ENCODE measurements at places on chromosomes 2 and 18.

- DNase-seq: no peak
Observed at GRCh38 chr18:53886058-53886457, 338.4 kb downstream of the MBD2 start.

- DNase-seq: no peak
Observed at GRCh38 chr18:75154259-75154658, 54.7 kb downstream of the PTGR3 start.

GRCh38 chr2:124814968-124815745, 790.1 kb downstream of the CNTNAP5 start:
- DNase-seq: no peak

DNA sequence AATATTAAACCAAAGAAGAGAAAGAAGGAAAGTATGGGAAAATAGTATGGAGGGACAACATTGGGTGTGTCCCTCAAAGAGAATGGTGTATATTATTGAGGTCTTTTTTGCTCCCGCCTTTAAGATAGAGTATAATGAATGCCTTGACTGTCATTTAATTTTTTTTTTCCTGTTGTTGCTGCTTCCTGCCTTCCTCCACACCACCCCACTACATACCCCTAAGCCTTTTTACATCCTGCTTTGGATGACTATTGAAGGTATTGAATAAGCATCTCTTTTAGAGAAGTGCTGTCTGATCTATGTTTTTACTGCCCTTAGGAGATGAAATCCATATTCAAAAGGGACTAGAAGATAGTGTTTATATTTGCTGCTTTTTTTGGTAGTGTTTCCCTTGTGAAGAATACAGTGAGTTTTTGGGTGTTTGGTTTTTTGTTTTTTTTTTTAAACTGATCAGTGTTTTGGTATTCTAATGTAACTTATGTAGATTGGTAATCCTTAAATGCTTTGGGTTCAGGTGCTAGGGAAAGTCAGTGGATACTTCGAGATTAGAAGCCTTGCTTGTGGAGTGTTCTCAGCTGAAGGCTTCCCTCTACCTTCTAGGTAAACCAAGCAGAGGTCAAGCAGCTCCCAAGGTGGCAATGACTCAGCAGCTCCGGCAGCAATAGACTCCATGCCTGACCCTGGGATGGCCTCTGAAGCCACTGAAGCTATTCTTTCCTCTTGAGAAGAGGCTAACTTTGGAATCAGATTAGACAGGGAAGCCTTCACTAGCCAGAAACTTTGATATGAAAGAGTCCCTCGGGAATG, 5.0 kb downstream of the FZD7 start:
- DNase-seq: no peak

GRCh38 chr18:30582078-30582477, 460.5 kb downstream of the DSC3 start:
- DNase-seq: no peak

DNA sequence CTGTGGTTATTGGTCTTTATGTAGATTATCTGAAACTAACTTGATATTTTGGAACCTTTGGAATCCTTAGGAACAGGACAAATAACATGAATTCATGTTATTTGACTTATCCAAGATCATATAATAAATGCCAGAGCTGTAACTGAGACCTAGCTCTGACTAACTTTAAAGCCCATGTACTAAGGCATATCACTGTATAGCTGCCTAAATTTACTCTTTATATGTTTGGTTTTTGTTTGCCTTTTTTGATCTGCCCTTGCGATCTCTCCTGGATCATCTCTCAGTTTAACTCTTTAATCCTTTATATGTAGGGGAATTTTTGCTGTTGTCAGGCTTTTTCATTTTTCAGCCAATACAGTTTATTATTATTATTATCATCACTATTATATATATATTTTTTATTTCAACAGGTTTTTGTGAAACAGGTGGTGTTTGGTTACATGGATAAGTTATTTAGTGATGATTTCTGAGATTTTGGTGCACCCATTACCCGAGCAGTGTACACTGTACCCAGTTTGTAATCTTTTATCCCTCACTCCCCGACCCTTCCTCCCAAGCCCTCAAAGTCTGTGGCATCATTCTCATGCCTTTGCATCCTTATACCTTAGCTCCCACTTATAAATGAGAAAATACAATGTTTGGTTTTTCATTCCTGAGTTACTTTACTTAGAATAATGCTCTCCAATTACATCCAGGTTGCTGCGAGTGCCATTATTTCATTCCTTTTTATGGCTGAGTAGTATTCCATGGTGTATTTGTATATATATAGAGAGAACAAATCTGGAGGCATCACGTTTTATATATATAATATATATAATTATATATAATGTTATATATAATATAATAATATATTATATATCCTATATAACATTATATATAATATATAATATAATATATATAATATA, 48.9 kb downstream of the APLF start:
- no peak for DNase-seq

DNA sequence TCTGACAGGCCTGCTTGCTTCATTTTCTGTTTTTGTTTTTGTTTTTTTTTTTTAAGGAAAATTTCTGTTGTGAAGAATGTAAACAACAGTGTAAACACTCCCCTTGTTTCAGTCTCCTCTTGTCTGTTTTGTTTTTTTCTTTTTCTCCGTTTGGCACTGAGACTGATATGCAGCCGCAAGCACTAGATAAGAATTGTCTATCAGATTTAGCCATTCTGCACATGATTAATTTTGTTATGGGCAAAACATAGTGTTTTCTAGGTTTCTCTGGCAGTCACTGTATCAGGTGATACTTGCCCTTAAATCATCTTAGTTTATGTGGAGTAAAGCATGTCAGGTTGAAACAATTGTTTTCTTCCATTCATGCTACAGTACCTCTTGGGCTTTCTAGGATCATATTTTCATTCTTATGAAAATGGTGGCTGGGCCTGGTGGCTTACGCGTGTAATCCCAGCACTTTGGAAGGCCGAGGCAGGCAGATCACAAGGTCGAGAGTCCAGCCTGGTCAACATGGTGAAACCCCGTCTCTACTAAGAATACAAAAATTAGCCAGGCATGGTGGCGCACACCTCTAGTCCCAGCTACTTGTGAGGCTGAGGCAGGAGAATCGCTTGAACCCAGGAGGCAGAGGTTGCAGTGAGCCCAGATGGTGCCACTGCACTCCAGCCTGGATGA, 12.9 kb upstream of the RBMS1 start:
- DNase-seq: no peak

DNA sequence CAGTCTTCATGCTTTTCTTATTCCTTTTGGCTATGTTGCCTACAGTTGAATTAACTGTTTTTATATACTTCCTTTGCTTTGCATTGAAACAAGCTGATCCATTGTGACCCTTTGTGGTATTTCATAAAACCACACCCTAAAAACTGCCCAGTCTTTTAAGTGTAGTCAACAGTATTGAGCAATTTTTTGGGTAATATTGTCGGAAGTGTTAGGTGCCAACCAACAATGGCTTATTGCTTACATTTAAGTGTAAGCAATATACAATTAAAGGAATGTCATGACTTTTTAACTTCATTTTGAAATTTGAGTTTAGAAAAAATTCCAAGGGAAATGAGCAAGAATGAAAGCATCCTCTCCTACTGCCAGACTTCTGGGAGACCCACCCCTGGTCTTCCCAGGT, 174.1 kb downstream of the NEDD4L start:
- no peak for DNase-seq

DNA sequence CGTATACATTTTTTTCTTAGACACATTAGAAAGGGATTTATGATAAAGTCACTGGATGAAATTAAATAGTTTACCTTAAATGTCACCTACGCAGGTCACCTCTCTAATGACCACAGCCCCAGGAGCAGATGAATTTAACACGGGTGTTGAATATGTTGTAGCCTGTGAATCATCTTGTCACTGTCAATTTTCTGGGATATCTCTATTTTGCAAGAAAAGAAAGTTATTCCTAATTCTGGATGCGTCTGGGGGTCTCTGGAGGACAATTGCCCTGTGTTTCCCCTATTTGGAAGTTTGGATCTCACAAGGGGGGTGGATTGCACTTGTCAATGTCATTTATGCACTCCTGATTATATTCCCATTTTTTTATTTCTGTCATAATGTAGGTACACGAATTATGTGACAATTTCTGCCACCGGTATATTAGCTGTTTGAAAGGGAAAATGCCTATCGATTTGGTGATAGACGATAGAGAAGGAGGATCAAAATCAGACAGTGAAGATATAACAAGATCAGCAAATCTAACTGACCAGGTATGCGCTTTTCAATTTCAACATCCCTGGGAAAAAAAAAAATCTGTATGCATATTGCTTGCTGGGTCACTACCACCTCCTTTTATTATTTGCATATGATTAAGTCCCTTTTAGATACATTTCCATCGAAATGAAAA, 7.7 kb downstream of the MEIS1 start:
- DNase-seq: no peak

DNA sequence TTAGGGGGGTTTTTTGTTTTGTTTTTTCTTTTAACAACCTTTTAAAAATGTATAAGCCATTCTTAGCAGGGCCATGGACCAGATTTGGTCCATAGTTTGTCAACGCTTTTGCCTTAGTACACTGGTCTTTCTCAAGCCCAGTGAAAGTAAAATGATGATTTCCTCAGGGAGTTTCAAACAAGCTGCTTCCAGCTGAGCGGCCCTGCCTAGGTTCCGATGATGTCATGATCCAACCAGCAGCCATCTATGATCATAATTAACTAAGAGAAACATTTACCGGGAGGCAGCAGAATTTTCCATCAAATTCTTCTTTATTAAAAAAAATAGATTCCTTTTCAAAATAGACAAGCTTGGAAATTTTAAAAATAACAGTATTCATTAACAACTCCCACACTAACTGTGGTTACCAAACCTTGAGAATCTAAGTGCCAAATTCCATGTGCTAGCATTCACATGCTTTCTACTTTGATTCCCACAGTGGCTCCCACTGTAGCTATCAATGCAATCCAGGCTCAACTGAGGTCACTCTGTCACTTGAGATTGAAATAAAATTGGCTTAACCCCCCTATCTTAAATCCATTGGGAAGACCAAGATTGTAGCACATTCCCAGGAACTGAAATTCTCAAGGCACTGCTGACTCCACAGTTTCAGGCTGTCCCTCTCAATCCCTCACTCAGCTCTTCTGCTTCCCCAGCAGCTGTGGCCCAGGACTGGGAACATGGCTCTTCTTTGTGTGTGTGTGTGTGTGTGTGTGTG, 148.9 kb downstream of the RNF152 start:
- DNase-seq: no peak

DNA sequence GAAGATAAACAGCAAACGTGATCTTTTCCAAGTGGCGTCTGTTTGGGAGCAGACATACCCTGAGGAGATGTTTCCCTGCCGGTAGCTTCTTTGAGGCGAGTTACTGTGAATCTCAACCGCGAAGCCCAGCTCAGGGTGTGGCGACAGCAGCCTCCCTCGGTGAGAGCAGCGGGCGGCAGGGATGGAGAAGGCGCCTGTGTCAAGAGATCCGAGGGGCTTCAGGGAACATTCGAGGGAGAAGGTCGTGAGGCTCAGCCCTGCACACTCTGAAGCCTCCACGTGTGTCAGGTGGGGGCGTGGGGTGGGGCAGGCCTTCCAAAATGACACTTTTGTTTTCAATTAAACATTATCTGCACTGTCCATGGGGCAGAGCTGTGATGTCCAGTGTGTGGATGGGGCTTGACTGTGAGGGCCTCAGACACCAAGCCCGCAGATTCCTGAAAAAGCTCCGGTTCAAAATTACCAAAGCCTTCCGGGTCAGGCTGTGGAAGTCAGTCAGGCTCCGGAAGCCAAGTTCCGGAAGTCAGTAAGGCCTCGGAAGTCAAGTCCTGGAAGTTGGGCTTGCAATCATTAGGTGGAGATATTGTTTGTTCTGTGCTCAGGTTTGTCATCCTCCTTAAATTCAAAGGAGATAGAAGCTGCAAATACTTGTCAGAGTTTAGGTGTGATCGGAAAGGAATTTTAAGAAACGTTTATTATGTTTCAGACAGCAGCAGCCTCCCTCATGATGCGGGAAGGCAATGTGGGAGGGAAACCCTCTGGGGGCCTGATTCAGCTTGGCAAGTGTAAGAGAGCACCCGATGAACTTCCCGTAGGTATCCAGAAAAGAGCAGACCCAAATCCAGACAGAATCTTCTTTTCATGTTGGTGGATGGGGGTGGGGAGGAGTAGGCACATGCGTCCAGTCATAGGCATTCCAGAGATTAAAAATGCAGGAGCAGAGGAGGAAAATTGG, 20.7 kb downstream of the SMIM21 start:
- no peak for DNase-seq

GRCh38 chr2:142557391-142557790, 320.1 kb upstream of the KYNU start:
- DNase-seq: no peak

GRCh38 chr18:70693246-70693645, 404.4 kb downstream of the SOCS6 start:
- DNase-seq: no peak

DNA sequence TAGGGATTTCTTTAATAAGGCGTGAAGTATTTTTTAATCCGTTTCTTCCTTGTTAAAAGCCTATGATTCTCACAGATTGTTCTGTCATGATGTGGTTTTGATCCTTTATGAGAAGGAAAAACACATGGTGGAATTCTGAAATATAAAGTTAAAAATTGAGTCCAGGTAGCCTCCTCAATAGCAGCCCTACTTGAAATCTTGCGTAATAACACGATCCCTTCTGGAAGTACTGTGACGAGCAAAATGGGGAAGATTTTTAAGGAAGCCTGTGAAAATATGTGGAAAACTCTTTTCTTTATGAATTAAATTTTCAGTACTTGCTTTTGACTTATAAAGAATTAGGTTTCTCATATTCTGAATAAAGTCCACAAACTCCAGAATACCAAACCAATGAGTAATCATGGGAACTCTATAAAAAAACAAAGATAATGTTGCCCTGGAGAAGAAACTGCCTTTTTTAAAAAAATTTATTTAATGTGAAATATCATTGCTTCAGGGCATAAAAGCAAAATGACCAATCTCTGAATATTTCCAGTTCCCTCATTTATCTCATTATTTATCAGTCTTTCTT, 476.4 kb upstream of the ZEB2 start:
- DNase-seq: no peak

- no peak for DNase-seq
Observed at GRCh38 chr2:177964892-177965291, 107.7 kb downstream of the PDE11A start.

GRCh38 chr2:128415779-128416061, 97.1 kb upstream of the HS6ST1 start:
- DNase-seq: no peak

GRCh38 chr2:128505150-128505490, 186.5 kb upstream of the HS6ST1 start:
- DNase-seq: no peak

DNA sequence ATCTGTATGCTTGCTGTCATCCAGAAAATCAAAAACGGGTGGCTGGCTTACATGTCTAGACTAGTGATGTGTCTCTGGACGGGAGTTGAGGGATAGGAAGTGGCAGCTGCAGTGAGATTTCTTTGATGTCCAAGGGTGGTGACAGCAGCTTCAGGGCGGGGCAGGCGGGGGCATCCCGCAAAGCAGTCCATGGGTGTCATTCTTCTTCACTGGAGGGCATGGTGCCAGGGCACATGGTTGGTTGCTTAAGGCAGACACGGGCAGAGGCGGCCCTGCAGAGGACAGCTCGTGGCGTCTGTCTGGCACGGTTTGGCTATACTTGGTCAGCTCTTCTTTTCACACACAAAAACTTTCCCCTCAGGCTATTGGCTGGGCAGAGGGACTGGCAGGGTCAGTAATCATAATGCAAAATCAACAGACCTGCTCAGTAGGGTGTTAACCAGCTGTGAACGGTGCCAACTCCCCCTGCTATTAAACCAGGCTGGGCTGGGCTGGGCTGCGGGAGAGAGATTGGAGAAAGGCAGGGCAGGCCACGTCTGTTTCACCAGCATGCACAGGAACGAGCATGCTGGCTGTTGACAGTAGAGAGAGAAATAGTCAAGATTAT, 63.7 kb downstream of the COL4A3 start:
- DNase-seq: no peak

- DNase-seq: peak; percentile 91
Observed at GRCh38 chr2:218962859-218963492, 3.5 kb downstream of the CDK5R2 start.

All from progenitor cell of endocrine pancreas (in vitro differentiated cells).